ENCODE measurements at places on chromosomes 3 and 15.

GRCh38 chr15:78407608-78408354 lies 30.2 kb upstream of the IREB2 start:
- no peak for DNase-seq

- no peak for DNase-seq
These were observed 364.1 kb downstream of the CGGBP1 start for GRCh38 chr3:87694678-87695077.

GRCh38 chr15:43879386-43880355 lies 52.9 kb downstream of the WDR76 start:
- DNase-seq = no peak

DNA sequence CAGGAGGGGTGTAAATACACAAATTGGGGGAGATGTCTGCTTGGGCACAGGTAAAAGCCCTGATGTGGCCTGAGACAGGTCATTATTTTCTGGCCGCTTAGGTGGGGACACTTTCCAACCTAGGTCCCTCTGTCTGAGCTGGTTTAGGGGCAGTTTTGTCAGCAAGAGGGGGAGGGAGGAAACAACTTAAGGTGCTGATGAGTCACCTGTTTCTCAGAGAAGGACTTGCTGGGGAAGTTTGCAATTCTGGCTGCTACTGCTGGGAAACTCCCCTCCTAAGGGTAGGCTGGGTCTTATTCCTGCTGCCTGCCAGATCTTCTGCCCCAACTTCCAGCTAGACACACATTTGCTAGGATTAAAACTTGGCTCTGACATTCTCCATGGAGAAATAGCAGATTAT lies 4.8 kb upstream of the RHOV start:
- DNase-seq = no peak

DNA sequence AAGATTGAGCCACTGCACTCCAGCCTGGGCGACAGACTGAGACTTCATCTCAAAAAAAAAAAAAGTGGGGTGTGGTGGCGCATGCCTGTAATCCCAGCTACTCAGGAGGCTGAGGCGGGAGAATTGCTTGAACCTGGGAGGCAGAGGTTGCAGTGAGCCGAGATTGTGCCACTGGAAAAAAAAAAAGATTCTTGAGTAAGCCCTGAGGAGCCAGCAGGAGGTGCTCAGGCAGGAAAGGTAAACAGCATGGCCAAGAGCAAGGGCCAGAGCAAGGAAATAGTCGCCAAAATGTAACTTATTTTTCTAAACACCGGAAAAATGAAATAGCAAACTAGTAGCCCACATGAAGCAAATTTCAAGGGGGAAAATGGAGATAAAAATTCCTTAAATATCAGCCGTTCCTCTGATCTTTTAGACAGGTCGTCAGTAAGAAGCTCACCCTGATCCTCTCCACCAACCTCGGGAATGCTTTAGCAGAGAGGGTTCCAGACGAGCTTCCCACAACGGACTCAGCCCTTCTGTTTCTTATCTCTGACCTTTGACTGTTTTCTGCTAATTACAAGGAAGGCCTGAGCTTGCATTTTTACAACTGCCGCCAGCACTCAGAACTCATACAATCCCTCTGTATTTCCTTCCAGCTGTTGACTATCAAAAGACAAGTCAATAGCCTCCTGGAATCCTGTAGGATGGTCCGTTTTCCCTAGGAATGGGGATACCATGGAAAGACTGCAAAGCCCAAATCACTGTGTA lies 45.0 kb upstream of the AKAP13 start:
- no peak for DNase-seq

DNA sequence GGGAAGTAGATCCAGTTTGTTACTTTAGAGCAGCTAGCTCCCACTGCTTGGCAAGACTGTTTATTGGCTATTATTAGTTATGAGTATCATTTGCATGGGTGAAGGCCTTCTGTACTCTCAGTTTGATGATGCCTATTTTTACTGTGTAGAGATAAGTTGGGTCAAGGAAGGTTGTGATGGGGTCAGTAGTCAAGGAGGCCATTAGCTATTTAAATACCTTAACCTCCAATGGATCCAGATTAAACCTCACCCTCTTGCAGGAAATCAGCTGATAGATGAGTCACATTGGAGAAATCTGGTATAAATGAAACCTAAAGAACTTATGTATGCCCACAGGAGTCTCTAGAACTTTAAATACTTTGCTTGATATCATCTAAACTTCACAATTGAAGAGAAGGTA lies 45.0 kb downstream of the THBS1 start:
- DNase-seq = no peak

GRCh38 chr3:149796026-149796425 lies 3.7 kb upstream of the ANKUB1 start:
- no peak for DNase-seq

DNA sequence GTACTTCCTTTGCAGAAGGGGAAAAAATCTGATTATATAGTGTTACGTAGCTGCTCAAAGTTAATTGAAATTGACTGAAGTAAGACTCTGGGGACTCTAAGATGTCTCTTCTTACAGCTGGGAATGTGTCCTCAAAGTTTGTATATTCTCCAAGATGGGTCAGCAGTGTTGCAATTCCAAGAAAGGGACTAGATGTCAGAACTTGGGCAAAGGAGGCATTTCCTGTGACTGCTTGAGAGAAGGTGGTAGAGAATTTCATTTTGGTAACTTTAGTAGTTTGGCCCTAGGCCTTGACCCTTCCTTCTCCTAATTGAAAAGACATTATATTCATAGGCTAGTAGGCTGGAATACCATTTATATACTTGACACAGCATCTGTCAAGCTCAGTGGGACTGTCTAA lies 33.9 kb downstream of the PTPRG start:
- DNase-seq = no peak

GRCh38 chr3:16114429-16114828 lies 60.1 kb upstream of the GALNT15 start:
- no peak for DNase-seq

GRCh38 chr15:89123181-89123525 lies 34.9 kb downstream of the ABHD2 start:
- DNase-seq = no peak

DNA sequence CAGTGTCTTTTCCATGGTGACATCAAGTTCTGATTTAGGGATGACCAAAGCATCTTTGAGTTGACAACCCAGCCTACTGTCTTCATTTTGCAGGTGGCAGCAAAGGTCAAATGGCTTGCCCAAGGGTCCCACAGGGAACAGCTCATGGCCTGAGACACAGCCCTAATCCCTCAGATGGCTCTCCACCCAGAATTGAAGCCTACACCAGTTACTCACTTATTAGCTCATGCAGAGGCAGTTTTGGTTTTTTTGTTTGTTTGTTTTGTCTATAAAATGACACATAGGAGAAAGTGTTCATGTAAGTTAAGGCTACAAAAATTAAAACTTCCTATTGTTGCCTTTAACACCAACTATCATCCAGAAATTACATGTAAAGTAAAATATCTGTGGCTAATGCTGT lies 167.9 kb downstream of the OSBPL10 start:
- no peak for DNase-seq

Measured in Panc1 (cell line).